ENCODE measurements at places on chromosomes 6 and 20.

GRCh38 chr6:38064431-38064830 lies 244.9 kb downstream of the ZFAND3 start:
- no peak for DNase-seq
- peaks cover 15% of the 10 kb centered on the region for H3K4me1 ChIP-seq
- H3K27ac ChIP-seq: no peak overlapping the region
- H3K36me3 ChIP-seq: peaks cover 29% of the 10 kb centered on the region

- no peak overlapping the region for H3K4me3 ChIP-seq
- no peaks in the 10 kb centered on the region for H3K36me3 ChIP-seq
- peak; percentile 62 for DNase-seq
- no peaks in the 10 kb centered on the region for H3K27me3 ChIP-seq
- peak overlapping the region; percentile 93 for H3K27ac ChIP-seq
Measured at GRCh38 chr6:139764498-139764986, 390.1 kb upstream of the CITED2 start.

- DNase-seq: no peak
- H3K4me3 ChIP-seq: no peak overlapping the region
- H3K4me1 ChIP-seq: no peaks in the 10 kb centered on the region
- no peaks in the 10 kb centered on the region for H3K36me3 ChIP-seq
- no peak overlapping the region for H3K27ac ChIP-seq
Measured at GRCh38 chr6:160398674-160399271, 50.6 kb downstream of the SLC22A3 start.

- no peaks in the 10 kb centered on the region for H3K36me3 ChIP-seq
- peaks cover 10% of the 10 kb centered on the region for H3K4me1 ChIP-seq
- H3K27me3 ChIP-seq: no peaks in the 10 kb centered on the region
Measured at GRCh38 chr6:116206231-116206903, 47.5 kb downstream of the TSPYL4 start.

GRCh38 chr6:47836046-47836445 lies 54.2 kb downstream of the OPN5 start:
- H3K4me3 ChIP-seq: no peak overlapping the region
- H3K36me3 ChIP-seq: no peaks in the 10 kb centered on the region
- no peaks in the 10 kb centered on the region for H3K4me1 ChIP-seq
- no peak overlapping the region for H3K27ac ChIP-seq
- no peaks in the 10 kb centered on the region for H3K27me3 ChIP-seq

- H3K4me1 ChIP-seq: no peaks in the 10 kb centered on the region
- H3K36me3 ChIP-seq: no peaks in the 10 kb centered on the region
- DNase-seq: no peak
- no peak overlapping the region for H3K27ac ChIP-seq
- H3K4me3 ChIP-seq: no peak overlapping the region
Measured at GRCh38 chr20:56750430-56750829, 121.3 kb downstream of the TFAP2C start.
